ENCODE measurements at places on chromosomes 1 and 21.

DNA sequence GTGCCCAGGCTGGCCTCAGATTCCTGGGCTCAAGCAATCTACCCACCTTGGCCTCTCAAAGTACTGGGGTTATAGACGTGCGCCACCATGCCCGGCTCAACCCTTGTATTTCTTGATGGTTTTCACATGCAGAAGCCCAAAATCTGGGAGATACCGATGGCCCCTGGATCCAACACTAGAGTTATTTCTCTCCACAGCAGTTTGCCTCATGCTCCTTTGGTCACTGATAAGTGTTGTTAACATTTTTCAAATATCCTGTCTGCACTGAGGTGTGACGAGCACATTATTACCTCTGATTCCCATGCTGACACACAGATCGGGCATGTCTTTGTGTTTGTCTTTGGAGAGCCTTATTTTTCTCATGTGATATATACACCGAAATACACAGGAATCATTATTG is 107.0 kb downstream of the KIF26B start:
- no peak for DNase-seq

GRCh38 chr21:37670883-37671282 is 245.4 kb downstream of the KCNJ6 start:
- no peak for DNase-seq

- no peak for DNase-seq
Observed at GRCh38 chr1:191546803-191547202, 611.5 kb upstream of the RGS18 start.

DNA sequence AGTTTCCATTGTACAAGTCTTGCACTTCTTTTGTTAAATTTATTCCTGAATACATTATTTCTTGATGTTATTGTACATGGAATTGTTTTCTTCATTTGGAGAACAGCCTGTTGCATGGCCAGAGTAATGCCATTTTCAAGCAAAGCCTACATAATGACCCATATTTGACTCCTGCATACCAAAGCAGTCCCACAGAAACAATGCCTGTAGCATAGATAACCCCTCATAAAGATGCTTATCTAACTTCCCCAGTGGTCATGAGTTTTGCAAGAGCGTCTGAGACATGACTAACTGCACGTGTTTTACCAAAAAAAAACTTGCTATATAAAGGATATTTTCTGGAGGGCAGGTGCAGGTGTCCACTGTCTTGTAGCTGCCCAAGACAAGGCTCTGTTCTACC is 30.3 kb upstream of the RLF start:
- no peak for DNase-seq

DNA sequence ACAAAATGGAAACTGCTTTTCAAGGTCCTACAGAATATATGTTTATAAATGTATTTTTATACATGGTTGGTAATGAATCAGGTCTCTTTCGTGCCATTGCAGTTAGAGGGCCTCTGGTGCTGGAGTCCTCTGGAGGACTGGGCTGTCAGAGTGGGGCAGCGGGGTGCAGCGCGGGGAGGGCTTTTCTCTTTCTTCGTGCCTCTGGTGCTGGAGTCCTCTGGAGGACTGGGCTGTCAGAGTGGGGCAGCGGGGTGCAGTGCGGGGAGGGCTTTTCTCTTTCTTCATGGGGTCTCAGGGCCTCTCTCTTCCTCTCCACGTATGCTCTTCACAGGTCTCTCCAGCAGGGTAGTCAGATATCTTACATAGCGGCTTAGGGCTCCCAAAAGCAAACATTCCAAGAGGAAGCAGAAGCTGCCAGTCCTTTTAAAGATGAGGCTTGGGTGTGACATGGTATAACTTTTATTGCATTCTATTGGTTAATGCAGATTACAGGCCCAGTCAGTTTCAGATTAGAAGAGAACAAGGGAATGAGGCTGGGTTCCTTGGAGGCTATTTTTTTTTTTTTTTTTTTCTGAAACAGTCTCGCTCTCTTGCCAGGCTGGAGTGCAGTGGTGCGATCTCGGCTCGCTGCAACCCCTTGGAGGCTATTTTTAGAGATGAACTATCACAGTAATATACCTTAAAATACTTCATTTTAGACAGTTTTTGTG is 13.1 kb downstream of the SDCCAG8 start:
- DNase-seq = no peak

DNA sequence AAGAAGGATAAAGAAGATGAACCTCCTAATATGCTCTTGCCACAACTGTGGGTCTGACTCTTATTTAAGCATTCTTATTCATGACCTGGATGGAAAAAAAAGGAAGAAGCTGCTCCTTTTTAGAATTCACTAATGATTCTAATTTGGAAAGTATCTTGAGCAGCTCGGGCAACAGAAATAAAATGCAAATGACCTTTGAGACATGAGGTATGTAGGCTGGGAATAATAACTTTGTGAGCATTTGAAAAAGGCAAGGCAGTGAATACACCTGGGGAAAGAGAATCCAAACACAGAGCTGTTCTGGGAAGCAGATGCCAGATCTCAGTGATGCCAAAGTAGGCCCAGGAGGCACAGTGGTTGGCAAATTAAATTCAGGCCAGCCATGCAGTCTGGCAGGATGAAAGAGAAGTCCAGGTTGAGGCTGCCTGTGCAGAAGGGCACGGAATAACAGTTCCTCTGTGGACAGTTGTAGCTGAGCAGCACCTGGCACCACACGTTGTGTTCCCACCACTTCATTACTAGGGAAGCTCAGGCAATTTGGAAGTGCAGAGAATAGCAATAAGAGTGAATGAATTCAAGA is 320.8 kb upstream of the ST6GALNAC5 start:
- DNase-seq = no peak

DNA sequence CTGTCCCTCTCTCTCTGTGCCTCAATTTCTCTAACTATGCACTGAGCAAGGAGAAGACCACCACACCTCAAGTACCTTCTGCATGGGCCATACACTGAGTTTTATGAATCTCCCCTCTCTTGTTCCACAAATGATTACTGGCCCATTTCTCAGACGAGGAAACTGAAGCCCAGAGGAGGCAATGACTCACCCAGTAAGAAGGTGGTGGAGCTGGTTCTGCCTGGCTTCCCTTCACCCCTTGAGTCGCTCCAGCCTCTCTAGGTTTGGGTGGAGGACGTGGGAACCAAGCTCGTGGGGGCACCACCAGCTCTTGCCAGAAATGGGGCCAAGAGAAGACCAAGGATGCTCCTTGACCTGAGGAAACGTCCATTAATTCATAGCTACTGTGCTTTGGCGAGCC is 21.3 kb upstream of the RUNX3 start:
- no peak for DNase-seq

DNA sequence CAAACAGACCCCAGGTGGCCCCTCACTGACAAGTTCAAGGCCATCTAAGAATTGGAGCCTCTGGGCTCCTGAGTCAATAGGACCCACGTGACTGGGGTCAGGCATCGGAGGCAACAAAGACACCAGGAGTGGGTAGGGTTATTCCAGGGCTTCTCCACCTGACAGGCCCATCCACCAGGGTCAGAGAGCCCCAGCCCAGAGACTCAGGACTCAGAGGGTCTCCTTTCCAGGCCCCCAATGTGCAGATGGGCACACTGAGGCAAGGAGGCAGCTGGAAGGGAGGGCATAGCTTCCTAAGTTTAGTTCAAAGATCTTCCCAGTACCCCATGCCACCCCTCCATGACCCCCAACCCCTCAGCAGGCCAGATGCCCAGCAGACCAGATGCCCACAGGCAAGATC is 388.6 kb downstream of the MATN1 start:
- no peak for DNase-seq
